ENCODE measurements at places on chromosomes 5 and 9.

GRCh38 chr9:124003636-124004349 is 7.8 kb upstream of the LHX2 start:
- DNase-seq = no peak

- no peak for DNase-seq
Observed at GRCh38 chr5:58925627-58926540, 343.0 kb downstream of the RAB3C start.

DNA sequence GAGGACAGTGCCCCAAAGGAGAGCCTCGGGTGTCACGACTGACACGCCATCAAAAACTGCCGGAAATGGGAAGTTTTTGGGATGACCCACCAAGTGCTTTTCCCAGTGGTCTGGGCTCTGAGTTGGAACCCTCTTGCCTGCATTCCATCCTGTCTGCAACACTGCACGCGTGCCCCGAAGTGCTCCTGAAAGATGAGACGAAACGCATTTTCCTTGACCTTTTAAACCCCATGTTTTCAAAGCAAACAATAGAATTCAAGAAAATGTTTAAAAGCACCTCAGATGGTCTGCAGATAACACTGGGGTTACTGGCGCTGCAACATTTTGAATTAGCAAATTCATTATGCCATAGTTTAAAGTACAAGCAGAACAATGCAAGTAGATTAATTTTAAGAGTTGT is 92.9 kb downstream of the ANKRD18A start:
- DNase-seq = no peak

- no peak for DNase-seq
Observed at GRCh38 chr5:6907320-6907918, 194.2 kb downstream of the TENT4A start.

DNA sequence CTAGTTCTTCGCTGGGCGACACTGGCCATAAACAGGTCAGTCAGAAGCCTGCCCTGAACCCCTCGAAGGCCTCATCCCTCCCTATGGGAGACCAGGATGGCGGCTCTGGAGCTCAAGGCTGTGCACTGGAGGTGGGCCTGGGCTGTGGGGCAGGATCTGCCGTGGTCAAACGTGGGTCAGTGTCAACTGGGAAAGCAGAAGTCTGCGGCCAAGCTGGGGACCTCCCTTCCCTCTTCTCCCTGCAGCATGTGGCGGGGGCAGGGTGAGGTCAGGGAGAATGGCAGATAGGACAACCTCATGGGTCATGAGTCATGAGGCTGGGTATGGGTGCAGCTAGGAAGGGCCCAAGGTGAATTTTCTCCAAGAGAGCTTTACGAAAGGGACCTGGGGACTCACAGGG is 132.9 kb downstream of the RXRA start:
- no peak for DNase-seq

DNA sequence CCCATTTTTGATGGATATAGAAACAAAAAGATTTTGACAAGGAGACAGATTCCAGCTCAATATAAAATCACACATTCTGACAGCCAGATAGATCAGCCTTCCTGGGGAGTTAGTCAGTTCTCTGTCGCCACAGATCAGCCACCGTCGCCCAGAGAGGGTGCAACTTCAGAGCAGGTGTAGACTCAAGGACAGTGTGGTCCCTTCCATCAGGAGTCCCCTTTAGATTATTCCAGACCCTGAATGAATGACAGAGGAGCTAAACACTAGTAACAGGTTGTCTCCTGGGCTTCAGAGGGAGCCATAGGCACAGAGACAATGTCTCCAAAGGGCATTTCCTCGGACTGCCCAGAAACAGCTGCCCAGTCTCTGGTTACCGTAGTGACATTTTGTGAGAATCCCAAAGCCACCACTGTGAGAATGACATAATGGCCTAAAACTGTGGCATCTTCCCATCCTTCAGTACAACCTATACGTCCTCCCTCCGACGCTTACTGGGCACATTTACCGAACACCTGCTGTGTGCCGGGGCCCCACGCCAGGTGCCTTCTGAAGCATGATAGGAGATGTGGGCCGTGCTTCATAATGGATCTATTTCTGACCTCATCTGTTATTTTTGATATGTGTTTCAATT is 47.4 kb upstream of the SLC2A8 start:
- no peak for DNase-seq

GRCh38 chr5:52710972-52711596 is 76.6 kb upstream of the ITGA1 start:
- no peak for DNase-seq

DNA sequence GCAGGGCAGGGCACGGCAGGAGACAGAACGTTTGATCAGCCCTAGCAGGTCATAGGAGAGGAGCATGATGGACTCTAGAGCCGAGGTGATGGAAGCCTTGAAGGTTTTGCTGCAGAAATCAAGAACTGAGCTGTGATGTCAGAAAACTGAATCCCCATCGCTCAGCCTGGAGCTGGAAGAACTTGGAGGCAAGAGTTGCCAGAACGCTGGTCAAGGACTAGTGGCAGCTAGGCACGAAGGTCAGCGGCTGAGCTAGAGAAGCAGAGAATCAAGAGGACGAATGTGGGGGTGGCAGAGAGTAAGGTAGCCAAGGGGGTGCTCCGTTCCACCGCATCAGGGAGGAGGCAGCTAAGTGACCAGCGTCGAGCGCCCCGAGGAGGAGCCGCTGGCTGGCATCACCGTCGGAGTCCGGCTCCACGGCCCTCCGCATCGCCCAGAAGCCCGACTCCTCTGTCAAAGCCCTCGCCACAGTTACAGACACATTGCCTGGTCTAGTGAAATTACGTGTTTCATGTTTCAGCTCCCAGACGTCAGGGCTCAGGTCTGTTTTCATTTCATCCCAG is 1.2 kb upstream of the GALNT10 start:
- no peak for DNase-seq

- no peak for DNase-seq
Observed at GRCh38 chr9:131027872-131028179, 18.9 kb downstream of the LAMC3 start.

GRCh38 chr5:134477462-134478245 is 47.8 kb upstream of the JADE2 start:
- DNase-seq = no peak

DNA sequence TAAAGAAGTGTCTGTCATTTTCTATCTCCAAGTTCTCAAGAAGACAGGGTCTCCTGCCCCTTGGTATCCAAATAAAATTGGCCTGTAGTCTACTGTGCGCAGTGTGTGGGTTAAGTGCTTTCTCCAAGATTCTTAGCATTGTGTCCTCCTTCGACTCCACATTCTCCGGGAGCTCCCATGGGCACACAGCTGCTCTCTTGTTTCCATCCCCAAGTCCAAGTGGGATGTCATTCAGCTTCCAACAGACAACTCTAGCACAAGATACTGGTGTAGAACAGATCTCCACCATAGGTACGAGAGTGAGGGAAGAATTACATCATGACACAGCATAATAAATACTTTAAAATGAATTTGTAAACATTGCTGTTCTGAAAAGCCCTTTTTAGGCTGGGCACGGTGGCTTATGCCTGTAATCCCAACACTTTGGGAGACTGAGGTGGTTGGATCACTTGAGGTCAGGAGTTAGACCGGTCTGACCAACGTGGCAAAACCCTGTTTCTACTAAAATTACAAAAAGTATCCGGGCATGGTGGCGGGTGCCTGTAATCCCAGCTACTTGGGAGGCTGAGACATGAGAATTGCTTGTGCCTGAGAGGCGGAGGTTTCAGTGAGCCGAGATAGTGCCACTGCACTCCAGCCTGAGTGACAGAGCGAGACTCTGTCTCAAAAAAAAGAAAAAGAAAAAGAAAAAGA is 196.2 kb downstream of the C9orf152 start:
- no peak for DNase-seq

DNA sequence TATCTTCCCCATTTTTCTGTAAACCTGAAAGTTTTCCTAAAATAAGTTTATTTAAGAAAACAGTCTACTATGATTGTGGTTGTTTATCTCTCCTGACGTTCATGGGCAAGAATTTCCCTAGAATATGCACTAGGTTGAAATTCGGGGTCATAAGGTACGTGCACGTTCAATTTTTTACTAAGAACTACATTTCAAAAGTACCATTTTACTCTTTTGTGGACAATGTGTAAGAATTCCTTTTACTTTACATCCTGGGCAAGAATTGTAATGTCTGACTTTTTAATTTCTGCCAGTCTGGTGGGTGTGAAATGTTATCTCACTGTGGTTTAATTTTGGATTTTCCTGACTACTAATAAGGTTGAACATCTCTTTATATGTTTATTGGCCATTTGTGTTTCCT is 12.4 kb downstream of the IL5 start:
- DNase-seq = no peak

- no peak for DNase-seq
Observed at GRCh38 chr5:125835293-125836172, 587.7 kb upstream of the GRAMD2B start.

DNA sequence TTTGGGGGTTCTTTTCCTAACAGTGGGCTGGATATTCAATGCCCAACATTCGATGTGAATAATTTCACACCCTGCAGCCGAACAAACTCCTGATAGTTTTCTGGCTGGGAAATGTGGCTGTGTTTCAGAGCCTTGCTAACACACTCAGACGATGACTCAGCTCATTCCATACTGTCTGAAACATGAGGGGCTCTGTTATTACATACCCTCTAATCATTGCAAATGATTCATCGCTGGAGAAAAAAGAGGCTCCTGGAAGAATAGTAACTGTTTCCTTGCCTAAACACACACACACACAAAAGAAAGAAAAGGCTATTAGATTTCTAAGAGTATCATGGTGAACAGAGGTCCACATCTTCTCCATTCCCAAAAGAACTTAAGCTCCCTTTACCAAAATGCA is 75.8 kb downstream of the OXCT1 start:
- peak; percentile 70 for DNase-seq

DNA sequence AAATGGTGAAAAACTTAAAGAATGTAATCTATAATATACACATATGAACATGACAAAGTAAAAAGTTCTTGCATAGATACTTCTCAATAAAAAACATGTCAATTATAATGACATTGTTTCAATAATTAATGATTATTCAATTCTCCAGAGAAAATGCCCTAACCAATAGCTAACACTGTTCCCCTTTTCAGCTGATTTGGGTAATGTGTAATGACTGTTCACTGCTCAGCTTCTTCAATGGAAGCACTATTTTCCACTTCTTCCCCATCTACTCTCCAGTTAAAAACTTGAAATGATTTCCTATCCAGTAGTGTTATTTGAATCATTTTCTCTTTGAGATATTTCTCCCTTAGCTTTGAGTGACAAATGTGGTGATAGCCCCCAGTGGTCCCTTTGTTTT is 62.3 kb downstream of the CEP120 start:
- DNase-seq = no peak

DNA sequence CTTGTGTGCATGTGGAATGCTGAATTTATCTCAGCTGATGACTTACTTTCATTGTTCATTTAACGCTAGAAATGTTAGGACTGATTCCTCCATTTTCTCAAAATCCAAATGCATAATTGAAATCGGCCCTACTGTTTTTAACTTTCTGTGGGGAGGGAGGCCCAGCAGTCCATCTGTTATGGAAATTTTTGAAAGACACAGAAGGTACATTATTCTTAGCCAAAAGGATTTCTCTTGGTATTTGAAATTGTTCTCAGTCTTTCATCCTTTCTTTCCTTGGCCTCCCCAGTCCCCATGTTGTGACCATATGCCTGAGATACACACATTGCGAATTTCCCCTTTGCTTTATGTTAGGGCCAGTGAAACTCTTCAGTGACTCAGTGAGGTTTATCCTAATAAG is 549.9 kb downstream of the IRX1 start:
- no peak for DNase-seq

DNA sequence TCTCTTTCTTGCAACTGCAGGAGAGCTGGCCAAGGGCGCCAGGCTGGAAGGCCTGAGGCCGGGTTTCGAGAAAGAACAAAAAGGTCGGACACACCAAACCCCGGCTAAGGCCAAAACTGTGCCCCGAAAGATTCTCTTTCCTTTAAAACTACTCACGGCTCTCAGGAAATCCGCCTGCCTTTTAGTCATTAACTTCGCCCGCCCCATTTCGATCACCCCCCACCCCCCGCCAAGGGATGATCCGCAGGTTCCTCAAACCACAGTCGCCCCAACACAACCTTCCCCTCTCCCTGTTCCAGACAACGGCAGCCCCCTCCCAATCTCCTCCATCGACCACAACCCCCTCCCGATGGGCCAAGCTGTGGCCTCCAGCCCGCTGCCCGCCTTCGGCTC is 536 bp downstream of the FEM1C start:
- DNase-seq = no peak

- DNase-seq = no peak
Observed at GRCh38 chr5:128002425-128002824, 81.1 kb upstream of the SLC12A2 start.

- DNase-seq = no peak
Observed at GRCh38 chr5:172550096-172550765, 90.8 kb upstream of the NEURL1B start.

All from AG09319 (cell line).